ENCODE measurements at places on chromosomes 4 and X.

DNA sequence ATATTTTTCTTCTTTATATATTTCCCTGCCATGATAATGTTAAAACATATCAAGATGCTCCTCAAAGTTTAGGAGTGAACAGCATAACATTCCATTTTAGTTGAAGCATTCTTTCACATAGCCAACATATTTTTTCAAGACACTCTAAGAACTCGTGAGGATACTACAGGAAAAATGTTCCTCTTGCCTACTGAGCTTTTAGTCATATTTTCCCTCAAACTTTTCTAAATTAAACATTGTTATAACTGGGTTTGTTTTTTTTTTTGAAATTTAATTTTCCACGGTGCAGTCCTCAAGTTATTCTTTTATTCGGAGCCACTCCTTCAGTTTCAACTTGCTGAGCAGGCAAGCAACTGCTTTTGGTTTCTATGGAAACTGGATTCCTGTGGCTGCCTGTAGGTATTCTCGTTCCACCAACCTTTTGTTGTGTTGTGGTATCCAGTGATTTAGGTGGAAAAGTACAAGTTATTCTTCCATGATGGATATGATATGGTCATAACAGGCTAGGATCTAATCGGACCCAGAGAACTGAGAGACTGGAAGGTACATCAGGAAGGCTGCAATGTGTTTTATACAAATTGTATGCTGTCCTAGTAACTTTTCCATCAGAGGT is 248.0 kb downstream of the TRIML1 start:
- no peak for DNase-seq

DNA sequence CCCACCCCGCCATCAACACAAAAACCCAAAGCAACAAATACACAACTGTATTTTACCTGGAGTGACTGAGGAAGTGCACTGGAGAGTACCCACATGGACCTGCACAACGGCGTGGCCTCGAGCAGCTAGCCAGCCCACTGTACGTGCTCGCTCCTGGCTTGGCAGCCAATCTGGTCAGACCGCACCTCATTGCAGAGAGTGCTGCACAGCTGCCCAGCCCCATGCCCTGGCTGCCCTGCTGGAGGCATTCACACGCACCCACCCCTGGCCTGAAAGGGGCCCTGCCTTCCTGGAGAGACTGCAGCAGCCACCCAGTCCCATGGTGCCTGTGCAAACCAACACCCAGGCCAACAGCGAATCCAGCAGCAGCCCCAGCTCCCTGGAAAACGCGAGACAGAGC is 116.3 kb downstream of the GALNTL6 start:
- no peak for DNase-seq

- peak; percentile 2 for DNase-seq
Observed at GRCh38 chr4:118921786-118922185, 33.1 kb downstream of the SYNPO2 start.

GRCh38 chr4:84319124-84319523 is 180.0 kb downstream of the NKX6-1 start:
- DNase-seq: no peak

DNA sequence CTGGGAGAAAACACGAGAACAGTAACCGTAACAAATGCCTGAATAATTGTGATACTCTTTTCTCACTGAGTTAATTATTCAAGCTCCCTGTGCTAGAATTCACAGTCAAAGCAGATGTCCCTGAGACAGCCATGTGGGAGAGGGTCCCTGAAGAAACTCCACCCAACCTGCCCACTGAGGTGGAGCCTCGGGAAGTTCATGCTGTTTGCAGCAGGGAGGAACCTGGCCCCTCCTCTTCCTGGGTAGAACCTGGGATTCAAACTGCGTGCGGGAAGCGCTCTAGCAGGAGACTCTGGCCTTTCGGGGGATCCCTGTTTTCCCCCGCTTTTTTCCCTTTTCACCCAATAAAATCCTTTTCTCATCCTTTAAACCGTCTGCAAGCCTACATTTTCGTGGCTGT is 20.2 kb upstream of the RHOH start:
- DNase-seq: no peak

GRCh38 chr4:48756689-48757220 is 23.3 kb downstream of the FRYL start:
- DNase-seq: no peak

GRCh38 chrX:65093658-65094057 is 117.4 kb upstream of the ZC4H2 start:
- no peak for DNase-seq

DNA sequence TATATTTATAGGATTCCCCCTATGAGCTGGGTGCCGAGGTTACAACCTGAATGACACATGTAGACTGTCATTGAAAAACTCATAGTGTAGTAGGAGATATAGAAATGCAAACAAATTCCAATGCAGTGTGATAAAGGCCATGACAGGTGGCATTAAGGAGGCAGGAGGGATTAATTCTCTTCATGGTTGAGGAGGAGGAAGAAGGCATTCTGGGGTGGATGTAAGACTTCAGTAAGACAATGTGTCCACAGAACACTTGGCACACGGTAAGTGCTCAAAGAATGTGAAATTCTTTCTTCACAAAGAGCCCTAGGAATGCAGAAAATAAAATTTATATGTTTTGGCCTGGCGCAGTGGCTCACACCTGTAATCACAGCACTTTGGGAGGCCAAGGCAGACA is 136.5 kb downstream of the RBM47 start:
- no peak for DNase-seq

- no peak for DNase-seq
Observed at GRCh38 chrX:41317477-41318208, 16.3 kb upstream of the DDX3X start.

DNA sequence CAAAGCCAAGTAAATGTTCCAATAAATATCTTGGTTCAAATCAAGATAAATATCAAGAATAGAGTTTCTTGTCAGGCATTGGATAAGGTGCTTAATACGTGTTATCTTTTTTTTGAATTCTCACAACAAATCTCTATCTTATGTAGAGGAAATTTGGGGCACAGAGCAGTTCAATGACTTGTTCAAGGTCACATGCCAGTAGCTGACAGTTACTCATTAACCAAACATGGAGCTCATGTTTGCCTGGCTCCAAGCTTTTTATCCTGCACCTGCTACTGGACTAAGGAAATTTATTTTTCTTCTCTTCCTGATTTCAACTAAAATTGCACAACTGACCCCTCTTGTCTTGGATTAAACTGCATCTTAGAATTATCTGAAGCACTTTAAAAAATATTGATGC is 76.3 kb downstream of the ATP10D start:
- DNase-seq: no peak

- DNase-seq: peak; percentile 37
Observed at GRCh38 chrX:107542500-107542899, 85.8 kb upstream of the PRPS1 start.

DNA sequence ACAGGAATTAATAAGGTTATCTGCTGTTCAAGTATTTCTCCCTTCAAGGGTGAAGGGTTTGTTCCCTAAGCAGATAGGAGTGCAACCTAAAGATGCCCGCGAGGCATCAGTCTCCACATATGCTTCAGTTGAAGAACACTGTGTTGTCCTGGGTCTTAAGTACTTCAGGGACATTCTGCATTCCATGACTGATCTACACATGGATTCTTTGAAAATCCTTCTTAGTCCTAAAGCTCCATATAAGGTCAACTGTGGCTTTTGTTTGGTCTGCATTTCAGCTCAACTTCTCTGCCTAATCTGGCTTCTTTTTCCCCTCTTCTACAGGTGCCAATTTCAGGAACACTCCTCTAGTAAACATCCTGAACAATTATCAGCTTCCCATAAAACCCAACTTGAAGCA is 21.8 kb upstream of the CTSO start:
- no peak for DNase-seq

- no peak for DNase-seq
Observed at GRCh38 chr4:182604161-182604622, 313.0 kb downstream of the DCTD start.

DNA sequence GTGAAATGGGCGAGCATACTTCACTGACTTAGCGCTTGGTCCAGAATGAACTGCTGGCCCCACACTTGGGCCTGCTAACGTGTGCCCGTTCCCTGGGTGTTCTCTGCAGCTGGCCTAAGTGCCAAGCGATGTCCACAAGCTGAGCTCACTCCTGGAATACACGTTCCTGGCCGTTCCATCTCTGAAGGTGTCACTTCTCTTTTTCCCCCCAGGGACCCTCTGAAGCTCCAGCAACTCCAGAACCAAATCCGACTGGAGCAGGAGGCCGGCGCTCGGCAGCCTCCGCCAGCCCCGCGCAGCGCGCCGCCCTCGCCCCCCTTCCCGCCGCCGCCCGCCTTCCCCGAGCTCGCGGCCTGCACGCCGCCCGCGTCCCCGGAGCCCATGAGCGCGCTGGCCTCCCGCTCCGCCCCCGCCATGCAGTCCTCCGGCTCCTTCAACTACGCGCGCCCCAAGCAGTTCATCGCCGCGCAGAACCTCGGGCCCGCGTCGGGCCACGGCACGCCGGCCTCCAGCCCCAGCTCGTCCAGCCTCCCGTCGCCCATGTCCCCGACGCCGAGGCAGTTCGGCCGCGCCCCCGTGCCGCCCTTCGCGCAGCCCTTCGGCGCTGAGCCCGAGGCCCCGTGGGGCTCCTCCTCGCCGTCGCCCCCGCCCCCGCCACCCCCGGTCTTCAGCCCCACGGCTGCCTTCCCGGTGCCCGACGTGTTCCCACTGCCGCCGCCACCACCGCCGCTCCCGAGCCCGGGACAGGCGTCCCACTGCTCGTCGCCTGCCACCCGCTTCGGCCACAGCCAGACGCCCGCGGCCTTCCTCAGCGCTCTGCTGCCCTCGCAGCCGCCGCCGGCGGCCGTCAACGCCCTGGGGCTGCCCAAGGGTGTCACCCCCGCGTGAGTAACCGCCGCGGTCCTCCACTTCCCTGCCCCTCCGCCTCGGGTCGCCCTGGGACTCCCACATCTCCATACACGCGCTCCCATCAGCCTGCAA is 132.3 kb downstream of the CBR4 start:
- DNase-seq: peak; percentile 27

DNA sequence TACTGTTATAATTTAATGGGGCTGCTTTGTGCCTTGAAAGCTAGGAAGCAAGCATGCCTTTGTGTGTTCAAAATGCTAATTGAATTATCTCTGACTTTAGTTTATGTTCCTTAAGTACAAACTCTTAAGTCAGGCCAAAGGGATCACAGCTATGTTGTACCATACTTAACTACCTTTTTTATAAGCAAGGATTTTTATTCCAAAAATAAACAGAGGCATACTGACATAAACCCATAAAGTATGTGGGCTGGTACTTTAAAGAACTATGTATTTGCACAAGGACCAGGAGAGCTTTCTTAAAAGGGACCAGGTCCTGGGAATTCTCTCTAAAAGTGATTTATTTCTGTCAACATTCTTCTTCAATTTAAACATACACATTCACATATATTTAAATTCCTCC is 57.8 kb upstream of the HCCS start:
- no peak for DNase-seq

All from cerebellar cortex (tissue), 1 donor.